GM12892 (cell line): ENCODE measurements at places on chromosomes 1 and 21.

GRCh38 chr1:22143065-22144033 lies at the start of gene WNT4:
Gene WNT4 (minus strand): TSS chr1:22143097. CDS start chr1:22142922, 175 bp downstream.
- DNase-seq: peak; percentile 80

DNA sequence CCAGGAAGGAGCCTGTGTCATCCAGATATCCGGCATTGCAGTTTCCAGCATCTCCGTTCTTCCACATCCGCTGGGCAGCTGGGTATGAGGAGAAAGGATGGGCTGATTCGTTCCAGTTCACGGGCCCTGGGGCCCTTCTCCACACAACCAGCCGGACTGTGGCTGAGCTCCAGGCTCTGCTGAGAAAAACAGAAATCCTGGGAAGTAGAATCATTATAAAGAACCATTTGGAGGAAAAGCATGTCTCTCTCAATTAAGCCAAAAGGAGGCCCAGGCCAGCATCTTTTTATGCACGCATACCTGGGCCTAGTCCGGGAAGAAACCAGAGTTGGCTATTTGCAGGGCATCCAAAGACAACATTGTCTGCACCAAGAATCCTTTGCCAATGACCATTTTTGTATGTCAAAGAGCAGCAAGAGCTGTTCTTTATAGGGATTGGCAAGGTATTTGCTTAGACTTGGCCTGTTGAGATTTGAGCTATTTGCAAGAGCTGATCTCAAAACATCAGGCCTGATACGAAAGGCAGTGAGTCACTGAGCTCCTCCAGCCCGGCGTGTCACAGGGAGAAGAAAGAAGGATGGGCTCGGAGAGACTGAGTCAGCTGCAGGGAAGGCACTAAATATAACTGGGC lies 84.9 kb upstream of the ARHGEF16 start:
- DNase-seq: no peak

- DNase-seq: no peak
Observed at GRCh38 chr1:201369209-201369608, 8.3 kb downstream of the TNNT2 start.

GRCh38 chr1:235207209-235207565 lies 46.1 kb upstream of the RBM34 start:
- no peak for DNase-seq

DNA sequence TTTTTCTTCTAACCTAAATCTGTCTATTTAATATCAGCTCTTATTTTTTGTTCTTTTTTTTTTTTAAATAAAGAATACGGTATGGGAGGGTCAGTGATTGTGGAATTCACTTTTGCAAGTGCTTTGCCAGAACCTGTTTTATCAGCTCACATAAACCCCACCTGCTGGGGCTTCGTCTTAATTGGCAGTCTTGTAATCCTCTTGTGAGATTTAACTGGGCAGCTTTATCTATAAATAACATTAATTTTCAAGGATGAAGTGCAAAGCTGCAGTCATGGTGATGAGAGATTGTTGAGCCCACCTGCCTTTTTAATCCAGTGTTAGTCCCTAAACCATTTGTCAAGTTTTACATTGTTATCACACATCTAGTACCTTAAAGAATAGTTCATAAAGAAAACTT lies 18.2 kb upstream of the PDC start:
- DNase-seq: no peak

- DNase-seq: peak; percentile 20
Observed at GRCh38 chr1:174157157-174157806, 2.0 kb upstream of the RABGAP1L start.

- DNase-seq: no peak
Observed at GRCh38 chr21:36980280-36981048, 14.0 kb upstream of the HLCS start.

DNA sequence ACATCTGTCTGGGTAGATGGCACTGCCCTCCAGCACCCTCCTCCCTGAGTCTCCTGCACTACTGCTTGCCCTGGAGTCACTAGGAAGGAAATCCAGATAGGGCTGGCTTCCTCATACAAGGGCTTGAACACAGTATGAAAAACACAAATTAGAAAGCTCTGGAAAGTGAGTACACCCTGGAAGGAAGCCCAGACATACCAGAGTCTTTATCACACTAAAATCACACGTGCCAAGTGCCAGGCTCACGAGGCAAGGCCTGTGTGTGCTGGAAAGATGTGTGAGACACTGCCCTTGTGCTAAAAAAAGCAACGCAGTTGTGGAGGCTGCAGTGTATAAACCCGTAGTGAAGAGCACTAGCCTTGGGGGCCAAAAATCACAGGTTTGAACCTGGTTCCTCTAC lies 28.3 kb upstream of the S100A7 start:
- DNase-seq: no peak

DNA sequence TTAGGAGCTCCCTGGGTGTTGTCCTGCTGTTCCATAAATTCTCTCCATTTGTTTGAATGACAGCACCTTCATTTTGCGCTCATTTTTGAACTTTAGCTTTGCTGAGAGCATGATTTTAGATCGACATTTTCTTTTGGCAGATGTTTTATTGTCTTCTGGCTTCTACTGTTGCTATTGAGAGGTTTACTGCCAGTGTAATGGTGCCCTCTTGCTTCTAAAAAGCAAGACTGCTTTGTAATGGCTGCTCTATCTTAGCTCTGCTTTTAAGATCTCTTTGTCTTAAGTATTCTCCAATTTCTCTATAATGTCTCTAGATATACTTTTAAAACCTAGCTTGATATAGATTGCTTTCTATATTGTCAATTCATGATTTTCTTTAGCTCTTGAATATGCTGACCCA lies 27.8 kb downstream of the THEM4 start:
- DNase-seq: no peak

GRCh38 chr1:55816456-55817426 lies 601.6 kb upstream of the USP24 start:
- DNase-seq: no peak

DNA sequence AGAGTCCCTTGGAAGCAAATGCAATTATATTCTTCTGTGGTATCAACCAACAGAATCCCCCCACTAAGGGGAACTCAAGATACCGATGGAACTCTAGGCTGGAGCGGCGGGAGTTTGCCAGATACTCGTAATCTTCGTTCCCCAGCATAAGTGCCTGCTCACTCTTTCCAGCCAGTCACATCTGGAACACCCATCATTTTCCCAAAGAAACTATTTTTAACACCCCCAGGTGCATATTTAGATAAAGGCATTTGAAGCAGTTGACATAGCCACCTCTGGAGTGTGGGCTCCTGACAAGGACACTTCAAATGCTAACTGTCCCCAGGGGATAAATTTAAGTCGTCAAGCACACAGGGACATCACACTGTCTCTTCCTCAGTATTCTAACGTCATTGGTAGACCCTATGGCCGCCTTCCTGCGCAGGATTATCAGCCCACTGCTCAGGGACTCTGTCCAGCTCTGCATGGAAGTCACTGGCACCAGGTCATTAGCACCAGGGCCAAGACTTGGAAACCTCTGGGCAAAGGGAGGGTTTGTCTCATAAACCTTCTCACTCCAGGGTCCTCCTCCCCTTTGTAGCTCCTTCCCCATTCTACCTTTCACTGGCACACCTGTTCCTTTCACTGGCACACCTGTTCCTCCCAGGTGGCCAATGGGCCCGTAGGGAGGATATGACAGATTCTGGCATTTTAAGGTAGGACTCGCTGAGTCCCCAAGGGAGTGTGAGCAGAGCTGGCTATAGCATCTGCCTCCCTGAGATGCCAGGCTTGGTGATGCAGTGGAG lies 48.8 kb downstream of the H3-3A start:
- no peak for DNase-seq

- no peak for DNase-seq
Observed at GRCh38 chr21:16777041-16777720, 735.7 kb upstream of the CXADR start.

- no peak for DNase-seq
Observed at GRCh38 chr21:35348686-35349085, 299.6 kb upstream of the RUNX1 start.

DNA sequence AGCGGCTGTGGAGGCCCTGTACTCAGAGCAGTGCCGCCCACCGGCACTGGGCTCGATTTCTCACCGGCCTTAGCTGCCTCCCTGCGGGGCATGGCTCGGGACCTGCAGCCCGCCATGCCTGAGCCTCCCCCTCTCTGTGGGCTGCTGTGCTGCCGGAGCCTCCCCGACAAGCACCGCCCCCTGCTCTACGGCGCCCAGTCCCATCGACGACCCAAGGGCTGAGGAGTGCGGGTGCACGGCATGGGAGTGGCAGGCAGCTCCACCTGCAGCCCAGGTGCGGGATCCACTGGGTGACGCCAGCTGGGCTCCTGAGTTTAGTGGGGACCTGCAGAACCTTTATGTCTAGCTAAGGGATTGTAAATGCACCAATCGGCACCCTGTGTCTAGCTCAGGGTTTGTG lies 5.2 kb upstream of the SOD1 start:
- no peak for DNase-seq

- DNase-seq: no peak
Observed at GRCh38 chr1:110746644-110747259, 72.0 kb upstream of the KCNA3 start.

GRCh38 chr1:155389826-155390225 lies 69.1 kb downstream of the RUSC1 start:
- no peak for DNase-seq

- no peak for DNase-seq
Observed at GRCh38 chr1:147641695-147642592, 28.4 kb downstream of the ACP6 start.

GRCh38 chr1:19377812-19378718 lies 65.9 kb downstream of the SLC66A1 start:
- DNase-seq: no peak

GRCh38 chr1:25657121-25657882 lies 40.7 kb downstream of the MAN1C1 start:
- no peak for DNase-seq

GRCh38 chr1:111199881-111200801 lies at the start of gene DENND2D:
Gene DENND2D (minus strand): TSS chr1:111200646. CDS start chr1:111200459, 187 bp downstream.
- no peak for DNase-seq

DNA sequence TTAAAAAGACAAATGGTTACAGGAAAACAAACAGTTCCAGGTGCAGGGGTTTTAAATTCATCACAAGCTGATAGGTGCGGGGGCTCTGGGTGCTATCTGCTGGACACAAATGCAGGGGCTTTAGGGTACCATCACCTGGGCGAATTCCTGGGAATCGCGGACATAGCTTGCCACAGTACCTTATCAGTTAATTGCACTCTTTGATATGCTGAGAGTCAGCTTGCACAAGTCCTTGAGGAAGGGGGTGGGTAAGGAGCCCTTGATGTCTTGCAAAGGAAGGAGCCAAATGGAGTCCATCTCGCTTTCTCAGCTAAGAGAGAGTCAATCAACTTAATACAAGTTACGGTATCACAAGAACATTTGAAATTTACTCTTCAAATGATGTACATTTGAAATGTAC lies 25.4 kb upstream of the TMEM54 start:
- DNase-seq: no peak

DNA sequence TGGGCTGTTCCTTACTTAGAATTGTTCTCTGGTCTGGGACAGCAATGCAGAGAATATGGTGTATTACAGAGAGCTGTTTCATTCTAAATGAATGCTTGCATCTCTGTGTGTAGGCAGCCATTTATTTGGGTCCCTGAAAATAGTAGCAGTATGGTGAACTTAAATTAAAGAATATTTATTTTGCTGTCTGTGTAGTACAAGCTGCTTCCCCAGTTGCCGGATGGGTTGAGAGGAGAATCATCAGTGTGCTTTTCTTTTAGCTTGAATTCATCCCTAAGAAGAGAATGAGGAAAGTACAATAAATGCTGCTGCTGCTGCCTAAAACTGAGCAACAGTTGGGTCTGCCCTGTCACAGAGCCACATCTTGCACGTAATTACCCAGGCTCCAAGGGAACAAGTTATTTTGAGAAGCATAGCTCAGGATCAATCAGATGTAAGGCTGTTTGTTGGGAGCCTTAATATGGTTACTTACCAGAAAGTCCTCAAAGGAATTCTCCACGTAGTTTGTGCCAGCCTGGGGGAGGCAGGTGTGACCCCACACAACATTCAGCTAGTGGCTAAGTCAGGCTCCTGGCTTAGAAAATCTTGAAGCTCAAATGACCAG lies 16.6 kb downstream of the ACTN2 start:
- no peak for DNase-seq

DNA sequence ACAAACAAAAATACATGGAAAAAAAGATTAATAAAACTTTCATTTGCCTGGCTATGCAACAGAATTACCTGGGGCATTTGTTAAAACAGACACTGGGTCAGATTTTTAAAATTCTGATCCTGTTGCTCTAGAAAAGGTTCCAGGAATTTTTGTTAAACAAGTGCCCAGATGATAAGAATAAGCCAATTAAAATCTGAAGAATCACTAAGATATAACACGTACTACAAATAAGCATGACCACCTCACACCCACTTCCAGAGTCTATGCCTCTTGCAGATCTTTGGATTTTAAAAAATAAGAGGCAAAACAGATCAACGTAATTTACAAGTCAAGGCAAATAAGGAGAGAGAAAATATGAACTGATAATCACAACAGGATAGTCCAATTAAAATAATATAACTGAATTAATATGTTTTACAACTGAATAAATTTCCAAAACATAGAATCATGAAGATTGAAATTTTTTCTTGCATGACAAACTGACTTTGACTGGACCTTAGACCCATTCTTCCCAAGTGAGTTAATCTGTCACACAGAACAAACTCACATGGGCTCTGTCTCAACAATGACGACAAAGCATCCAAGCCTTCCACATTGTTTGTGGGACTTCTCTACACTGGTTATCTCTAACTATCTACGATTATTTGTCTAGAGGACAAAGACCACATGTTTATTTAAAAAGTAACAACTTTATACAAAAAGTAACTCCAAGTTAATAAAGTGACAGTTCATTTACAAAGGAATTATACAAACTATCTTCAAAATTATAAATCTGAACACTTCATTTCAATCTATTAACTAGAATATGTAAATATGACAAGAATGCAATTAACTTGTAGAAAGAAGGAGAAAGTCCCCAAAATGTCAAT lies 56.9 kb downstream of the COP1 start:
- DNase-seq: no peak

- DNase-seq: no peak
Observed at GRCh38 chr1:204337036-204337429, 22.7 kb downstream of the PLEKHA6 start.

DNA sequence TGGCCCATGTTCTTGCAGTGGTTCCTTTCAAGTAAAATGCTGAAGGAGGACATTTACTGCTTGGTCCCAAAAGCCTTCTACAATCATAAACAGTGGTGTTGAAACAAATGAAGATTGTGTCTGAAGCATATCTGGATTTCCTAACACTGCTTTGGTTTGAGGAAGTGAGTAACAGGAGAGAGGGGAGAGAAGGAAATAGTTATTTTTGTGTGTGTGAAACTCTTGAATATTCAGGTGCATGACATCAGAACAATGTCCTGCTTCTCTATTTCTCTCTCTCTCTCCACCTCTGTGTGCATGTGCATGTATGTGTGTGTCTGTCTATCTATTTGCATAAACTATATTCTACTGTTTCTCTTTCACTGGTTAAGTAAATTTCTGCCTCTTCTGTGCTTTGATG lies 61.4 kb upstream of the TNFSF18 start:
- DNase-seq: no peak

- DNase-seq: no peak
Observed at GRCh38 chr1:29912425-29912824, 676.1 kb downstream of the PTPRU start.
